ENCODE measurements at places on chromosomes 13 and 19.

DNA sequence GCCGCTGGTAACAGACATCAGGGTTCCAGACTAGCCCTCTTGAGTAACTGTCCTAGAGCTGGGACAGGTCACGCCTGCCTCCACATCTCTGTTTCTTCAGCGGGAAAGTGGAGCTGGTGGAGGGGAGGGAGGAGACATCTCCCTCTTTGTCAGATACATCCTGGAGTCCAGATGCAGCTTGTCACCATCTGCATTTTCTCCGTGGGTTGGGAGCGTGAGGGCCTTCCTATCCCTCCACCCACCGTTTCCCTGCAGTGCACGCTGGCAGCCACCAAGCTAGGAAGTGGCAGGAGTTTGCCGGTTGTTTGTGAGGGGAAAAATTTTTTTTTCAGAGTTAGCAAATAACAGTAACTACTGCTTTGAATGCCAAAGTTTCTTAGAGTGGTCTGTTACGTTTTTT is 20.0 kb upstream of the SMIM17 start:
- DNase-seq = no peak

DNA sequence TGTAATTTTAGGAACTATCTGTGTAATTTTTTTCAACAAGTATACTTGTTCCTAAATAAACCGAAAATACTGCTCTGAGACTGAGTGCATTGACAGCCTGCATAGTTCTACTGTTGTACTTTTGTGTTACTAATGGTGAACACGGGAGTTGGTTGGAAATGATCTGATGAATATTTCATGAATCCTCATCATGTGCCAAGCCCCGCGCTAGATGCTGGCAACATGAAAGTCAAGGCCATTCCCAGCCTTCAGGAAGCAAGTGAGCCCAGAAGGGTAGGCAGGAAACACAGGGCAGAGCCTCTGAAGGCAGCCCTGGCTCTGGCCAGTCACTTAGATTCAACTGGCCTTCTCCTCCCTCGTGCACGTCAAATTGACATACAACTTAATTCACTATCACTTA is 106.1 kb downstream of the ABCC4 start:
- DNase-seq = no peak

- no peak for DNase-seq
These were observed 31.2 kb downstream of the RCBTB2 start for GRCh38 chr13:48501705-48502104.

- DNase-seq = no peak
These were observed 3.1 kb upstream of the SUCLA2 start for GRCh38 chr13:48004201-48004600.

DNA sequence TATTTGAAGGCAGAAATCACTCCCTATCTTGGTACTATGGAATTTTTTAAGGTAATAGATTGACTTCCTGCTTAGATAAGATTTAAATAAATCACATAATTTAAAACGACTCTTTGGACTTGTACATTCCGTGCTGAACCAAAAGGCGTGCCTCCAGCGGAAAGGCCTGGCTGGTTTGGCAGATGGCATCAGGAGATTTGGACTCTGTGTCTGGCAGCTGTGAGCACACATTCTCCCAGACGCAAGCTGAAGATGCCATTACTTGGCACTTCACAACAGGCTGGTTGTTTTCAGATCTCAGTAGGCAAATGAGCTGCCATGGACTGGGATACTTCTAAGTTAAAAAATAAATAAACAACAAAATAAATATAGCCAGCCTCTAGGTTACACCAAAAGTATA is 104.5 kb upstream of the SLC15A1 start:
- DNase-seq = peak; percentile 24

GRCh38 chr19:35120492-35120891 is 4.9 kb downstream of the FXYD3 start:
- DNase-seq = peak; percentile 17

- DNase-seq = no peak
These were observed 4.2 kb downstream of the KLK12 start for GRCh38 chr19:51030631-51031030.

GRCh38 chr13:32385410-32385809 is 42.5 kb downstream of the N4BP2L1 start:
- no peak for DNase-seq

- no peak for DNase-seq
These were observed 740 bp downstream of the ZNF555 start for GRCh38 chr19:2841855-2842574.

DNA sequence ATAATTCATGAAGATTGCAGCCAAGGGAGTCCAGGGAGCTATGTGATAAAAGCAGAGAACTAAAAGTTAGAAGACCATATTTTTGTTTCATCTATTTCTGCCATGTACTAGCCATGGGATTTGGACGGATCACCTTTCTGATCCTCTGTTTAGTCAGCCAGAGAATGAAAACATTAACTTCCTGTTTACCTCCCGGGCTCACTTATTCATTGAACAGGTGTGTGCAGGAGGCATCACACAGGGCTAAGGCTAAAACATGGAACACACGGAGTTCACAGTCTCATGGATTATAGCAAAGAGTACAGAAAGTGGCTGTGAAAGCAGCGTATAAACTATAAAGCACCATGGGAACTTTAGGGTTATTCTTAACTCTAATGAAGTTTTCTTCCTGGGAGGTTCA is 96.8 kb downstream of the GPR12 start:
- DNase-seq = no peak

DNA sequence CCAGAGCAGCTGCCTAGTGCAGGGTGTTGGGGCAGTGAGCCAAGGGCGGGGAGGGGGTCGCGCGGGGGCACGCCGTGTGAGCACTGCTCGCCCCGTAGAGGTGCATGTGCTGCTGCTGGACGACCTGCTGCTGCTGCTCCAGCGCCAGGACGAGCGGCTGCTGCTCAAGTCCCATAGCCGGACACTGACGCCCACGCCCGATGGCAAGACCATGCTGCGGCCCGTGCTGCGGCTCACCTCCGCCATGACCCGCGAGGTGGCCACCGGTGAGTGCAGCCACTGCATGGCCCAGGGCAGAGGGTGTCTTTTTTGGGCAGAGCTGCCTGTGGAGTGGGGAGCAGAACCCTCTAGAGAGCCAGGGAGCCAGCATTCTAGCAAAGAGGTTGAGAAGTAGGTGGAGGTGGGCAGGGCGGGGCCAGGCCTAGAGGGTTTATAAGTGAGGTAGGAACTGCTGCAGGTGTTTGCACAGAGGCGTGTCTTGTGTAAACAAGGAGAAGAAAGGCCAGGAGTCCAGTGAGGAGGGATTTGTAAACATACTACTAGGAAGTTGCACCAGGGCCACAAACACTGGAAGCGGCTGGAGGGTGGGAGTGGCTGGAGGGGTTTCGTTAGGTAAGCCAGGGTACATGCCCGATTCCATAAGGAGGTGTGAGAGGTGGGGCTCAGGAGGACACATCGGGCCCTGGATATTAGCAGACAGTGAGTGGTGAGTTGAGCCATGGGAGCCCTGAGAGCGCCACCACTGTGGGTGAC is 21.3 kb downstream of the ARHGEF1 start:
- no peak for DNase-seq

GRCh38 chr13:21243045-21243897 is 66.8 kb downstream of the MRPL57 start:
- no peak for DNase-seq

- no peak for DNase-seq
These were observed 19.9 kb upstream of the CYP4F8 start for GRCh38 chr19:15595069-15595468.

DNA sequence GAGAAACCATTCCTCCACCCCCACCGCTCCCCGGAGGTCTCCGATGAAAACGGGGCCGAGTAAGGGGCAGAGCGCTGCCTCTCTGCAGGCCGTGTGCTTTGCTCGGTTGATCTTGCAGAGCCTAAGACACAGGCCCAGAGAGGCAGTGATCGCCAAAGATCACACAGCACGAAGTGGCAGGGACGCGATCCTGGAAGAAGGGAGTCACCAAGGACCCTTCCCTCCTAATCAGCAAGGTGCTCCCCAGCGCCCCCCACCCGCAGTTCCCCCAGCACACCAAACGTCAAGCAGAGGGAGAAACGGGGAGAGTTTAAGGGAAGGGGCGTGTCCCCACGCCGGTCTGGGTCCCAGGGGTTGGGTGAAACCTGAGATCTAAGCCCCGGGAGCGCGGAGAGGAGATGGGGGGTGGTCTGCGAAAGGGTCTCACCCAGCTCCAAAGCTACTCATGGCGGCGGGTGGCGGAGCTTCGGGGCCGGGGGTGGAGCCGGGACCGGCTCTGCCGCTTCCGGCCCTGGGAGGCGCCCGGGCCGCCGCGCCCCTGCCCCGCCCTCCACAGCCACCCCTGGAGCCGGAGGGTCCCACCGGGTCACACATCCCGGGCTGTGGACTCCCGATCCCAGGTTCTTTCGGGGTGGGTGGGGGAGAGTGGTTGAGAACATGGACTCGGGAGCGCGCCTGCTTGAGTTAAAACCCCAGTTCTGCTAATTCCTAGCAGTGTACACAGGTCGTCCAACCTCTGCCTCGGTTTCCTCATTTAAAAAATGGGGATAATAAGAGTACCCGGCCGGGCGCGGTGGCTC is at the start of gene EML2:
TSS of gene EML2 (minus strand) at position 468 of the 800 bp plus-strand sequence. CDS start at position 447, 21 bp downstream.
- no peak for DNase-seq

GRCh38 chr13:89936256-89936655 is 1411.2 kb upstream of the MIR17HG start:
- no peak for DNase-seq

All from anterior cingulate cortex (tissue), 58 donors.